NCI-H1694 (cell line): ENCODE measurements at places on chromosomes 11 and 22.

DNA sequence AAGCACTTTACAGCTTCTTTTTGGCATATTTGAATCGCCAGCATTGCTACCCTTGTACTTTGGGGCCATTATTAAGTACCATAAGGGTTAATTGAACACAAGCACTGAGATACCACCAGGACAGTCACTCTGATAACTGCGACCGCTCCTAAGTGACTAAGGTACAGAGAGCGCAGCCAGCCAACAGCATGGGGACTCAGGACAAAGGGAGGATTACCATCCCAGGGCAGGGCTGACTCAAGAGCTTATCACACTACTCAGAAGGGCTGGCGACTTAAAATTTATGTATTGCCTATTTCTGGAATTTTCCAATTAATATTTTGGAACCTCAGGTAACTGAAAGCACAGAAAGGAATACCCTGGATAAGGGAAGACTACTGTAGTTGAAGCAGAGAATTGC is 479 bp downstream of the ZNF280A start:
- DNase-seq = no peak

GRCh38 chr11:72102631-72102945 is 509 bp downstream of the LAMTOR1 start:
- DNase-seq = no peak

DNA sequence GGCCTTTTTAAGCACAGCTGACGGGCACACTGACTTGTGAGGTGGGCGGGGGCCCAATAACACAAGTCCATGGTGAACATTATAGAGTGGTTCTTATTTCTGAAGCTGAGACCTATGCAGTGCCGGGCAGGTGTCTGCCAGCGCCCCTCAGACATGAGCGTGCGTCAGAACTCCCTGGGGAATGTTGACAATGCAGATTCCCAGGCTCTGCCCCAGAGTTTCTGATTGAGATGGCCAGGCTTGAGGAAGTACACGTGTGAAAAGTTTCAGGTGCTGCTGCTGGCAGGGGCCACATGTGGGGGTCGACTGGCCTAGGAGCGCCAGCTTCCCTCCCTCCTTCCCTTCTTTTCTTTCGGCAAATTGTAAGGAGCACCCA is 46.2 kb downstream of the TPCN2 start:
- no peak for DNase-seq

GRCh38 chr11:103807806-103808205 is 228.6 kb upstream of the DDI1 start:
- no peak for DNase-seq

DNA sequence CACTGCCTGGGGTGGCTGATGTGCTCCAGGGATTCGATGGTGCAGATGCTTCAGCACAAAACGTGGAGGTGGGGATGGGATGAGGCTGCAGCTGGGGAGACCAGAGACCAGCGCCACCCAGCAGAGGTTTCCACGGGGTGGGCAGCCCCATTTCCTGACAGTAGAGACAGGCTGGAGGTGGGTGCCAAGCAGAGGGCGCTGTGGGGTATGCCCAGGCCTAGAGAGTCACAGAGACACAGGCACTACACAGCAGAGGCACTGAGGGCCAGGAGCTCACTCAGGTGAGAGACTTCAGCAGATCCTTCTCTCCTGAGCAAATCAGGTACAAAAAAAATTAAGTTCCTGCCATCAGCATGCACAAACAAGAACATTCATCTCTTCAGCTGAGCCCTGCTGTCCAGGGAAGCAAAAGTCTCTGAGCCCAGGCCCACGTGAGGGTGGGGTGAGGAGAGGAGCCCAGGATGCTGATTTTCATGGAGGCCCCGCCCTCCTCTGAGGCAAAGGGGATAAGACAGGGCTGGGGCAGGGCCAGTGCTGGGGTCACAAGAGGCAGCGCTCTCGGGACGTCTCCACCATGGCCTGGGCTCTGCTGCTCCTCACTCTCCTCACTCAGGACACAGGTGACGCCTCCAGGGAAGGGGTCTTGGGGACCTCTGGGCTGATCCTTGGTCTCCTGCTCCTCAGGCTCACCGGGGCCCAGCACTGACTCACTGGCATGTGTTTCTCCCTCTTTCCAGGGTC is 53.1 kb downstream of the GGTLC2 start:
- no peak for DNase-seq

DNA sequence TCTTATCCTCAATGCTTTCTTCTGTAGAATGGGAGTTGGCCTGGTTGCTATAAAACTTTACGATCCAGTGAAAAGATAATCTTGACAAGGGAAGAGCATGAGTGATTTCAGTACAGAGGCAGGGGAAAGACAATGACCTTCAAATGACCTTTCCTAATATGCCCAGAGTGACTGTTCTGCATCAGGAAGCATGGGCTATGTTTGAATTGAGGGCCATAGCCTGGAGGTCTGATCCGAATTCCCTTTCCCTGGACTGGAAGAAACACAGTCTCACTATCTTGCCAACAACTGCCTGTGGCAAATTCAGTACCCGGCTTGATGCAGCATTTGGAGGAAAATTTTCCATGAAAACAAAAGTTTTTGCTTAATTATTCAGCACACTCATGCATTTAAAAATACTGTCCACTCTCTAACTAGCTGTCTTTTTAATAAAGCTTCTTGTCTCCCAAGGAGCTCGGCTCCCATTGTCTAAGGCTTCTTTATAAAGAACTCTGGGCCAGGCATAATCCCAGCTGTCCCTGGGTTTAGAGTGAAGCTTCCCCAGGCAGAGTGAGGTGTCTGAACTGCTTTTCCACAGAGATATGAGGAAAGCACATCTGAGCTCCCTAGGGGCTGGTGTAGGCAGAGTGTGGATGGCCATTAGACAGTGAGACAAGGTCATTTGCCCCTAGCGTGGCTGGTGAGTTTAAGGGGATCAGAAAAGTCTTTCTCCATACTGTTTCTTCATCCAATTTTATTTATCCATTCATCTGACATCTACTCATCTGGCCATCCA is 132.7 kb upstream of the CADM1 start:
- DNase-seq = no peak

DNA sequence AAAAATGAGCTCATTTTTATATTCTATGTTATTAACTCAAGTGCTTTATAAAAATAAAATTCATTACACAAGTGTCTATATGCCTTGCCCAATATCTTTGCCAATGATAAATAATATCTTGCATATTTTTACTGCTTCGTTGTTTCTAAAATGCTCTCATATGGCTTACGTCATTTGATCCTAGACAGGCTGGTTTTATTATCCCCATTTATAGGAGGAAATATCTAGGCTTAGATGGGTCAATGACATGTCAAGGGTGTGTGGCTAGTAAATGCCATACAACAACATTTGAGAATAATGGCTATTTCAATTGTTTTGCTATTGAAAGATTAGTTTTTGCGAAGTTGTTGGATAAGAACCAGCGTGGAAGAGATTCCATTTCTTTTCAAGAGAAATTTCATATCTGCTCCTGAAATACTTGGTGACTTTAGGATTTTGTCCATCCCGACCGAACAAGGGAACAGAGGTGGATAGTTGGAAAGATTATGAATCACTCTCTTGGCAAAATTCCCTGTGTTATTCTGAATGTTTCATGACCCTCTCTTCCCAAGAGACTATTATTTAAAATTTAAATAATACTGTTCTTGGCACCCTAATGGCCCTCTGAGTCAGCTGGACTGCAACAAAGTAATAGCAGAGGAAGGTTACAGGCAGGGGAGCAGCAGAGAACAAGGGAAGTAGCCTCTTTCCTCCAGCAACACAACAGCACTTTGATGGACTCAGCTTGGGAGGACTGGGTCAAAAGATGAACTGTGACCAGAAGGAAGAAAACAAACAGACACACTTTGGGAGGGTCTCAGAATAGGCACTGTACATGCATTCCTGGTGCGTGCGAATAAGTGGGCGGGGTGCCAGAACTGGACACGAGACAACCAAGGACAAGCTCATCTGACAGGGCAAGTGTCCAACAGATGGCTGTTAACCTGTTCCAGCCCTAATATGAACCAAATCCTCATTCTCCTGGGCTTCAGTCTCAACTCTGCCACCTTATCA is 94.5 kb downstream of the ME3 start:
- DNase-seq = no peak

DNA sequence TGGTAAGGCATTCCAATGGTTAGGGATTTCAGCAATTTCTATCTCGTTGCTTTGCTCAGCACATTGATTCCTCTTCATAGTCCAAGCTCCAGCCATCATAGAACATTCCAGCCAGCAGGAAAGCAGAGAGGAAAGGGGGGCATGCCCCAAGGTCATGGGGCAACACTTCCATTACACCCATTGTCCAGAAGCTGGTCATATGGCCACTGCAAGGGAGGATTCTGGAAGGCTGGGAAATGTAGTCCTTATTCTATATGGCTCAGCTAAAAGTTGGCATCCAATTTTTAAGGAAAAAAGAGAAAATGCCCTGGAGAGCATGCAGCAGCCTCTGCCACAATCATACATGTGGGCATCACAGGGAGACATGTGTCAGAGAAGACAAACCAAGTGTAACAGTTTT is 47.1 kb upstream of the RCN1 start:
- no peak for DNase-seq

GRCh38 chr11:126415128-126415527 is 59.6 kb downstream of the ST3GAL4 start:
- DNase-seq = no peak

- DNase-seq = no peak
Observed at GRCh38 chr22:31029276-31029675, 51.8 kb upstream of the SMTN start.

GRCh38 chr11:127789927-127790326 is 789.4 kb upstream of the KIRREL3 start:
- DNase-seq = no peak

GRCh38 chr11:75856912-75857311 is 41.9 kb downstream of the UVRAG start:
- no peak for DNase-seq

- DNase-seq = no peak
Observed at GRCh38 chr11:45663486-45664375, 1.7 kb downstream of the CHST1 start.

- DNase-seq = no peak
Observed at GRCh38 chr11:47899801-47900200, 51.7 kb upstream of the NUP160 start.

DNA sequence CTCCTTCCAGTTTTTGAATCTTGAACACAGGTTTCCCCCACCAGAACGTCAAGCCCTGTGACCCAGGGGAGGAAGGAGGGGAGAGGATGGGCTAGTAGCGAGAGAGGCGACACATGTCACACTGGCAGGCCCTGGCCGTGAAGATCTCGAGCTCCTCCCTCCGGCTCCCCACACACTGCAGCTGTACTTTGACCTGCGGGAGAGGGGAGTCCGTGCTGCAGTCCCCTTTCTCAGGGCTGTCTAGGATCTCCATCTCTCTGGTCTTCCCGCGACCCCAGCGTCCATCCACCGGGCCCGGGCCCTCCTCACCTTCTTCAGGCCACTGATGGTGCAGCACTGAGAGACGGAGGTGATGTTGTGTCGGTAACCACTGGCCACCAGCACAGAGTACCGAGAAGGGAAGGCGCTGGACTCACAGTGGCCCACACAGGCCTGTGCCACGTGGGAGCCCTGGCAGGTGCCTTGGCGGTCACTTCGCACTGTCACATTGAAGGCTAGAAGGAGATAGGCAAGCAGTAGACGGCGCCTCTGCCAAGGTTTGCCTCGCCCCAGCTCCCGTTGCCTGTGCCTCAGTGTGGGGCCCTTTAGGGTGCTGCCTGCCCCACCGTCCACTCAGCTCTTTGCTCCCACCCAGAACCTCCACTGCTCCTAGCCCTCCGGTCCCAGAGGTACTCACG is 873 bp downstream of the GPHA2 start:
- no peak for DNase-seq

DNA sequence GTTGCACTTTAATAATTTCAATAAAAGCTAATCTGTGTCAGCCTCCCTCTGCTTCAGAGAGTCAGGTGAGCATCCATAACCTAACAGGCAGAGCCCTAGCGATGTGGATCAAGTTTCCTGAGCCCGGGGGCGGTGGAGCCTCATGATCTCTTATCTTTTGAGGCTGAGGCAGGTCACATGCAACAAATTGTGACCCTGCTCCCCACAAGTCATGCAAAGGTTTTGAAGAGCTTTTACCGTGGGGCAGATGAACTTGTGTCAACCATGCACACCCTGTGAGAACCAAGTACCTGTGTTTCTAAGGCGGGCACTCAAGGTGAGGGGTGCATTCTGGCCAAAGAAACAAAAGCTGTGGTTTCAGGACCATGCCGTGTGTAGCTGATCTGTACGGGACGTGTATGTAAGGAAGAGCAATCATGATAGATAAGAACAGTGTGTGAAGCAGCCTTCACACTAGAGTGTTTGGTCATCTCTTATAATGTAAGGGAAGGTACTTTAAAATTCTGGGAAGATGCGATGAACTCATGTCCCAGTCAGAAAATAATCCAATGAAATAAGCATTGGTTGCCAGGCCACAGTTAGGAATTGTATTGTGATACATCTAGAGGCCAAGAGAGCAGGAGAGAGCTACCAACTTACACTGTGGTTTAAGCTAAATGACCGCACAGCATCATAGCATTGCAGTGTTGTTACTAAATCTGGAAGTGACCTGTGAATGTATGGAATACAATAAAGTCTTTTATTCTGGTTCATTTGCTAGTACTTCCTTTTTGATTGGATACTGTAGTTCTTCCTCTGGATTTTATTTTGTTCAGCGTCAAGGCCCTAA is 49.8 kb downstream of the DKK3 start:
- no peak for DNase-seq

DNA sequence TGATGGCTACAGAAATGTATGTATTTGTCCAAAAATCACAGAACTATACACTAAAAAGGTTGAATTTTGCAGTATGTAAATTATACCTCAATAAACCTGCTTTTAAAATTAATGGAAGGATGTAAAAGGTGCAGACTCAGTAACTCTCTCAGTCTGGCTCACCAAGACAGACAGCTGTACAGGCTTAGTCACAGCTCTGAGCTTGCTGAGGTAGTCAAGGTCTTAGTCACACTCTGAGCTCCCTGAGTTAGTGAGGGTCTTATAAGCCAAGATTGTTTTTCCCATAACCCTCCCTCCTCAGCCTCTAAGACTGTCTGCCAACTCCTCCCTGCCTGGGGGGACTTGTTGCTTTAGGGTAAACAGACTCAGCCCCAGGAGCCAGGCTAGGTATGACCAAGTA is 59.3 kb upstream of the IZUMO1R start:
- no peak for DNase-seq

- no peak for DNase-seq
Observed at GRCh38 chr22:32380991-32381390, 23.3 kb downstream of the RFPL3 start.

GRCh38 chr11:46050662-46051061 is 70.6 kb downstream of the PHF21A start:
- no peak for DNase-seq

DNA sequence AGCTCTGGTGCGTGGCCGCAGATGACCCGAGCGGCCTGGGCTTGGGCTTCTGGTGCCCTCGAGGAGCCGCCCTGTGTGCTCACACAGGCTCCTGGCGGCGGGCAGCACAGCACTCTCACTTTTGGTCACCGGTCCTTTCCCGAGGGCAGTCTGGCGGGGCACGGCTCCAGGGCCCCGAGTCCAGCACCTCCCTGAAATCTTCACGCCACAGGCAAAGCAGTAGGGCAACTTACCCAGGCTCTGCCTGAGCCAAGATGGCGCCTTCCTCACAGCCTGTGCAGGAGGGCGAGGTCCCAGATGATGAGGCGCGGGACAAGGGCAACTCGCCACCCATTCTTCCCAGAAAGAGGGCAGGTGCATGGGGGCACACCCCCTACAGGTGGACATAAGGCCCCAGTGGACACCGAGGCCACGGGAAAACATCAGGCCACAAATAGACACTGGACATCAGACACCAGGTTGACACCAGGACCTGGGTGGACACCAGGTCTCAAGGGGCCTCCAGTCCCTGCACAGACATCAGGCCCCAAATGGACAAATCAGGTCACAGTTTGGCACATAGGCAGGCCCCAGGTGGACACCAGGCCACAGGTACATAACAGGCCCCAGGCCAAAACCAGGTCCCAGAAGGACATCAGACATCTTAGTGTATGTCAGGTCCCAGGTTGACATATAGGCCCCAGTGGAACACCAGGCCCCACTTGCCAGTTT is 57.6 kb upstream of the SEPTIN5 start:
- no peak for DNase-seq
